Omental fat pad (tissue), 4 donors: ENCODE measurements at places on chromosomes 7 and 10. TPM values are rescaled to one million over a fixed set of nuclear protein-coding genes. Genes with fewer than 3 reads are reported as not detected.

The CCDC146 gene
- 12.5 TPM for total RNA-seq

The NODAL gene
- total RNA-seq: not detected

The SCIN gene
- 11.6 TPM for total RNA-seq

The TRIP6 gene
- total RNA-seq: 48.7 TPM

The INA gene
- total RNA-seq: not detected

The TAS2R3 gene
- total RNA-seq: 0.63 TPM

The PTPN20 gene
- 0.24 TPM for total RNA-seq

DNA sequence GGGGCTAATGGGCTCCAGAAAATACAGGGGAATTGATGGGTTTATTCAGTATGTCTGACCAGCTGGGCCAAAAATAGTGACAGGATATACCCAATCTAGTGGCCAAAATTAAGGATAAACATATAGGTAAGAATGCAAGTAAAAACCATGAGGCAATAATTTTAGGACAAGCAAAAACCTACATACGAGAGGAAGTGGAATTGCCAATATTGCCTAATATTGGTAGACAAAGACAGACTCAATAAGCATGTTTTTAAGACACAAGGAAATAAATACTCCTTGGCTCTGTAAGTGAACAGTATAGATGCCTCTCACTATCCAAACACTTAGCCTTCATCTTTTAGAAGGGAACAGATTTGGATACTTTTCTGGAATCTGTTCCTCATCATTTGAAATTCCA is 51.0 kb downstream of the ATXN7L1 start:
- no peak for DNase-seq

GRCh38 chr7:90645784-90646183 is 49.7 kb downstream of the CDK14 start:
- no peak for DNase-seq

- DNase-seq: no peak
These were observed 165.1 kb upstream of the WNT16 start for GRCh38 chr7:121163699-121164098.

DNA sequence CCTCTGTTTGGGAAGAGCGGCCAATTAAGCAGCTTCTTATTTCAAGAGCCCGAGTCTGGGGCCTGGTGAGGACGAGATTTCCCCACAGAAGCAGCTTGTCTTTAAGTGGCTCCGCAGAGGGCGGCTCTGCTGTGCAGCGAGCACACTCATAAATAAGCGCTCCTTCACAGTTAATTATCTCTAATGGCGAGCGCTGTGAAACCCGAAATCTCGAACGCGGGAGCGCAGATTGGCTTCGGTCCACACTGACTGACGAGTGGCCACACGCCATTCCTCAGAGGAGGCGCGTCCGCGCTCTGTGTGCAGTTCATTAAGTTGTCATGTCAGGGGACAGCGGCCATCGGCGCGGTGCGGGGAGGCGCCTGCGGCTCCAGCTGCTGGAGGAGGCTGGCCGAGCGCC is 560.9 kb downstream of the DNAJB6 start:
- no peak for DNase-seq

- DNase-seq: no peak
These were observed 796 bp downstream of the CDK14 start for GRCh38 chr7:90596671-90597562.

- DNase-seq: no peak
These were observed 151.2 kb upstream of the MINDY3 start for GRCh38 chr10:16011548-16011947.

DNA sequence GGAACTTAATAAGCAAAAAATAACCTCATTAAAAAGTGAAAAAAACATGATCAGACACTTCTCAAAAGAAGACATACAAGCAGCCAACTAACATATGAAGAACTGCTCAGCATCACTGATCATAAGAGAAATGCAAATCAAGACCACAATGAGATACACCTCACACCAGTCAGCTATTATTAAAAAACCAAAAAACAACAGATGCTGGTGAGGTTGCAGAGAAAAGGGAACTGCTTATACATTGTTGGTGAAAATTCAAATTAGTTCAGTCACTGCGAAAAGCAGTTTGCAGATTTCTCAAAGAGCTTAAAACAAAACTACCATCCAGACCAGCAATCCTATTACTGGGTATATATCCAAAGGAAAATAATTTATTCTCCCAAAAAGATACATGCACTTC is 513.3 kb downstream of the MDFIC start:
- no peak for DNase-seq

GRCh38 chr10:91576096-91576545 is 56.8 kb downstream of the PPP1R3C start:
- DNase-seq: no peak

GRCh38 chr10:34522546-34522945 is 292.6 kb downstream of the PARD3 start:
- no peak for DNase-seq
